ENCODE measurements at places on chromosomes 1 and 21.

- no peak for DNase-seq
Observed at GRCh38 chr1:225446595-225446960, 18.7 kb upstream of the LBR start.

- no peak for DNase-seq
Observed at GRCh38 chr1:35884934-35885333, 1.9 kb downstream of the AGO1 start.

DNA sequence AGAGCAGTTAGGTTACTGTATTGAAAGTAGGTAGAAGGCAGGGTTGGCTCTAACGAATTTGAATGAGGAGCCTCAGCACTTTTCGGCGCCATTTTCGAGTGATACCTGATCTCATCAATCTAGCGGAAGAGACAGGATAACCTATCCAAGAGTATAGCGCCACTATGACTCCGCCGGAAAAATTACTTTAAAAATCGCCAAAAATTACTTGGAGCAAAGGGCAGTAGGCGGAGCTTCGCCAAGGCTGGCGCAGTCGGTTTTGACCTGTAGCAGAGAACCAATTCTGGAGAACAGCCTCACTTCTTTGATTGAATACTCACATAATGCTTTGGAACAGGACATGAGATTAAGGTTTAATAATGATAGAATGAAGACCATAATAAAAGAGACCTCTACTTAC is 25.6 kb downstream of the EFCAB7 start:
- DNase-seq, result no peak

GRCh38 chr1:67748630-67749029 is 63.6 kb downstream of the GADD45A start:
- DNase-seq, result no peak

DNA sequence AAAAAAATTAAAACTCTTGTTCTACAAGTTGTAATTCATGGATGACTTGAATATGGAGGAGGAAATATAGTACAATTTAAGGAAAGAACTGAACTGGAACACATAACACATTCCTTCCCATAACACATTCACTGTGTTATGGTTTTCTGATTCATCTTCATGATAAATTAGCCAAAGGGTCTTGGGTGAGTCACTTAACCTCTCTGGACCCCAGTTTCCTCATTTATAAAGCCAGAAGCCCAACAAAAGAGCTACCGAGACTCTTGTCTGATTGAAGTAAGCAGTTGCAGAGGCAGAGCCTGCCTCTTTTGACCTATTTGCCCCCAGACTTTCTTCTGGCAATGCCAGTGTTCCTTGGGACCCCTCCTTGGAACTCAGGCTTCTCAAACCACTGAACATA is 161.9 kb upstream of the KCTD3 start:
- DNase-seq, result no peak

GRCh38 chr1:151282883-151283725 is 1.0 kb downstream of the ZNF687 start:
- DNase-seq, result peak; percentile 9

DNA sequence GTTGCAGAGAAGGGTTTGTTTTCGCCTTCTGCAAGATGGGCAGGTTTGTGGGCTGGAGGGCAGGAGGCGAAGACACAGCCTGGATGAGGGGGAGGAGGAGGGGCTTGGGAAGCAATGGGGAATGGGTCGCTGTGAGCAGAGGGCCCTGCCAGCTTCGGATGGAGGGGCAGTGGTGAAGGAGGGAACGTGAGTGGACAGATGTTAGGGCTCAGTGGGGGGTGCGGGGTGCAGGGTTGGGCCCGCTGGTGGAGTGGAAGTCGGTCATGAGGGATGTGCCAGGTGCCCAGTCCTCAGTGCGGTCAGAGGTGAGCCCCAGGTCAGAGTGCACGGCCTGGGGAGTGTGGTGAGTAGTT is 55.5 kb upstream of the ABCG1 start:
- no peak for DNase-seq
